ENCODE measurements at places on chromosomes 16 and 17. TPM values are rescaled to one million over a fixed set of nuclear protein-coding genes. Genes with fewer than 3 reads are reported as not detected.
A peak's percentile ranks its signal among the peaks of the same experiment; 100 is the strongest.

The DHX58 gene
- 22.3 TPM for total RNA-seq

DNA sequence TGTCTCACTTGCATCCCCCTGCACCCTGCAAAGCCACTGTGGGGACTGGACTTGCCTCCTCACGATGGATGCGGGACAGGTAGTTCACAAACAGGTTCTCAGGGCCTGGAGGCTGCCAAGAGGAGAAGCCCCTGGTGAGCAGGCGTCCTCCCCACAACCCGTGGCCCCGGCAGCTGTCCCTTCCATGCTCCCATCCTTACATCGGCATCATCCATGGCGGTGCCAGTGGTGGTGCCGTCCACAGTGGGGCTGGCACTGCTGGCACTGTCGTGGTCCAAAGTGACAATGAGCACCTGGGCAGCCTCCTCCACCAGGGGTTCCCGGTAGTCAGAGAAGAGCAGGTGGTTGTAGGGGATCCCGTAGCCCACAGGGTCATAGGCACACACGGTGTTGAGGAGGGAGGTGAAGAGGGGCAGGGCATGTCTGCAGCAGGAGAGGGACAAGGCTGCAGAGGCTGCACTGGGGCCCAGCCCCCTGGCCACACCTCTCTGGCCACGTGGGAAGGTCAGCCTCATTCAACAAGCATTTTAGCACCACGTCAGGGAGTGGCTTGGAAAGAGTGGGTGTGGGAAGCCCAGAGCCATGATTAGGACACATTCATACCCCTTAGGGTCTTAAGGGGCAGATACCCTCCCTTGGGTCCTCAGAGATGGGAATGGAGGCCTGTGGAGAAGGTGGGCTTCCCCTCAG, 12.6 kb downstream of the HID1 start:
- peak; percentile 44 for DNase-seq

The KRT9 gene
- not detected for total RNA-seq

DNA sequence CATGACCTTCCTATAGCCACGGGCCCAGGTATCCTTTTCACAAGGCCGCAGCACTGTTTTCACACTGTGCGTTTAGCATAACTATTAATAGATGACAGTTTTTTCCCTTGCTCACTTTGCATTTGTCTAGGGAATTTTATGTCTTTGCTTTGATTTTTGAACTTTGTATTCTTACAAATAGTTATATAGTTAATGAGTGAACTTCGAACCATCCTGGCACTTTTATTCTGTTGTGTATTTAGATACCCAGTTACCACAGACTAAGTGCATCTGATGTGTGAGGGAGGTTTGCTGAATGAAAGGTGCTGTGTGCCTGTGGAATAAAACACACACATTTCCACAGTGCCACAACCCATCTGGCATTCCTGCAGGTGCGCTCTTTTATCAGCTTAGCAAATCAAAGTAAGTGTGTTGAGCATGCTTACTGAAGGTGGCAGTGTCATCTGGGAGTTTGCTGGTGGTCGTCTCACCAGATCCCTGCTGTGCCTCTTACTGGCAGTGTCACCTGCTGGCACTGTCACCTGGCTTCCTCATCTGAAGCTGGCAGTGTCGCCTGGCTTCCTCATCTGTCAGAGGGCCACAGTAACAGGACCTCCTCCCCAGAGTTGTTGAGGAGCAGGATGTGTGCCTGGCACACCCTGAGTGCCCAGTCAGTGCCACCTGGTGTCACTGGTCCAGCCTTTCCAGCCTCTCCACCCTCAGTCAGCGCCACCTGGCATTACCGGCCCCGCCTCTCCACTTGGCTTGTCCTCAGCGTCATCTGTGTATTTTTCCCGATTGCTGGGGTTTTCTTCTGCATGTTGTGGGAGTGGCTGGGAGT, 37.6 kb downstream of the USP10 start:
- no peak for DNase-seq

- DNase-seq: no peak
Observed at GRCh38 chr16:53433509-53433908, 762 bp upstream of the RBL2 start.

- no peak for DNase-seq
Observed at GRCh38 chr16:73056448-73056847, 8.5 kb upstream of the ZFHX3 start.

The TLCD2 gene
- total RNA-seq: 0.32 TPM

- DNase-seq: no peak
Observed at GRCh38 chr17:14325618-14326167, 24.8 kb downstream of the HS3ST3B1 start.

- peak; percentile 92 for DNase-seq
Observed at GRCh38 chr16:54027062-54027461, 259.5 kb downstream of the IRX3 start.

DNA sequence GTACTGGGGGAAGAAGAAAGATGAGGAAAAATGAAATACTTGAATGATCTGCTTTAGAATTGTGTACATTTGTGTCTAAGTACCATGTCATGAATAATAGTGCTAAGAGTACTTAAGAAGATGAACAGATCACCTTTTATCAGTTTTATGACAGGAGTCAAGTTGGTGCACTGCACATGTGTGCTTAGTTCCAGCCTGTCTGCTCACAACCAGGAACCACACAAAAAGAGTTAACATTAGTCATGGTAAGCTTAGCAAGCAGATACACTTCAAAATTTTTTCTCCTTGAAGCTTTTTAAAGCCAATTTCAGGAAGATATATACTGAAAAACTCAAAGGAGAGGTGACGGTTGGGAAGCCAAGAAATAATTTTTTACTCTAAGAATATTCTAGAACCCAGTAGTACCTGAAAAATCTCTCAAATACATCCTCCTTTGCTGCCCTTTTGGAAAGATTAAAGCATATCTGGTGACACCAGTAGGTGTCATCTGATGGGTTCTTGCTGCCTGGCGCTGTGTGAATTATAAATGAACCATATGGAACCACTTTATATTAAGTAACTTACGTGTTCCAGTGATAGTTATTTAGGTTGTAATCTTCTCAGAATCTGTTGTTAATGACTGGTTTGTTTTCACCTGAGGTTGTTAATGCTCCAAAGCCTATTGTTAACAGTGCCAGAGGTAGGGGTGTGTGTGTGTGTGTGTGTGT, 93.4 kb downstream of the MSI2 start:
- no peak for DNase-seq

The HSD3B7 gene
- total RNA-seq: 7.0 TPM

The ALOXE3 gene
- not detected for total RNA-seq

DNA sequence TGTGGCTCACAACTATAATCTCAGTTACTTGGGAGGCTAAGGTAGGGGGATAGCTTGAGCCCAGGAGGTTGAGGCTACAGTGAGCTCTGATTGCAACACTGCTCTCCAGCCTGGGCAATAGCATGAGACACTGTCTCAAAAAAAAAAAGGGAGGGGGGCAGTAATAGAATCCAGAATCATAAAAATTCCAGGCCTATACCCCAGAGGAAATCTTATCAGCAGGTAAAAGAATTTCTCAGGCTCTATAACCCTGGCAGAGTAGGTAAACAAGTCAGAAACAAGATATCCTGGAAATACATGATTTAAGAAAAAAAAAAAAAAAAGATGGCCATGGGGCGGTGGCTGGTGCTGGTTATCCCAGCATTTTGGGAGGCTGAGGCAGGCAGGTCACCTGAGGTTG, 12.9 kb downstream of the SPAG9 start:
- DNase-seq: no peak

DNA sequence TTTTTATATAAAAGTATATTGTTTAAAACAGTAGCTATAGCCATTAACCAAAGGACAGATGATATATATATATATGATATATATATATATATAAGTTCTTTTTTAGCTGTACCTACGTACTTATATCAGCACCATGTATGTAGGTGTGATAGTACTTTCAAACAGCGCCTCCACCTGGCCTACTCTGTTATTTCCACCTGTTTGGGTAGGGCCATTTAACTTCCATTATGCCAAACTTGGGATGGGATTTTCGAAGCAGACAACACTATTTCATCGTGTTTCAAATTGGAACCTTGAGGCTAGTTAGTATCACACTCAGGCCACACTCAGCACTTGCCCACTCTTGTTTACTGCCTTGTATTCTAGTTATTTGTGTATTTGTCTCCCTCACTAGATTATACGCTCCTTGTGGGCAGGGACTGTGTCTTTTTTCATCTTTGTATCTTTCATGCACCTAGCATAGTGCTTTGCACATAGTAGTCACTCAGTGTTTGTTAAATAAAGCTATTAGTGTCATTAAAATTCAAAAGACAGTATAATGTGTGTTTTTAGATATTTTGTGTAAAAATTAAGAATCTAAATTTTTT, 11.8 kb upstream of the CLTC start:
- no peak for DNase-seq

DNA sequence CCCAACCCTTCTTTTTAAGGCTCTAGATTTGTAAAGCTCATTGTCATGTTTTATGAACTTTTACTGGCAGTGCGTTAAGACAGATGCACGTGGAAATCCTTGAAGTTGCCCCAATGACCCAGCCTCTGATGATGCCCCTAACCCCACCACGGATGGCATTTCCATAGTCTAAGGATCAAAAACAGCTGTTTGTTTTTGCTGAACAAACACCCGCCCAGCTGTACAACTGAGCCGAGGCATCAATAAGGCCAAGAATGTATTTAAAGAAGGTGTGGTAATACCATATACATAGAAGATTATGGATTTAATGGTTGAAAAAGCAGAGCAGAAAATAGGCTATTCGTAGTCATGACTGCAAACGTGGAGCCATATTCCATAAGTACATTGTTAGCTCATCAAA, 83.7 kb downstream of the SALL1 start:
- DNase-seq: no peak

GRCh38 chr16:88440111-88440510, 13.0 kb upstream of the ZFPM1 start:
- no peak for DNase-seq

DNA sequence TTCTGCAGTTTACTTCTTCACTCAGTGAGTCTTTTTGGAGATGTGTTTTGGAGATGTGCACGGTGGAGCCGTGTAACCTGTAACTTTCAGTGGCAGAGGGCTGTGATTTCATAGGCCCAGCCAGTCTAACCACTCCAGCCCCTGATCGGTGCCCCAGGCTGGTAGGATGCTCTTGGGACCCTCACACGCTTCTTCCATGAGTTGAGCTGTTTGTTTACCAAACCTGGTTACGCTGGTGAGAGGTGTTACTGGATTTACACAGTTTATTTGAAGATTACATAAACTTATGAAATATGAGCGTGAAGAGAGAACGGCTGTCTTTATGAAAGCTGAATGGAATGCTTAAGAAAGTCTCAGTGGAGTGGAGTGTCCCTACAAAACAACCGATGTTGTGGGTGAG, 96.7 kb downstream of the CMIP start:
- no peak for DNase-seq

GRCh38 chr17:50184064-50184463, 17.4 kb downstream of the COL1A1 start:
- DNase-seq: no peak

The B4GALNT2 gene
- not detected for total RNA-seq

The OR1F1 gene
- total RNA-seq: not detected

DNA sequence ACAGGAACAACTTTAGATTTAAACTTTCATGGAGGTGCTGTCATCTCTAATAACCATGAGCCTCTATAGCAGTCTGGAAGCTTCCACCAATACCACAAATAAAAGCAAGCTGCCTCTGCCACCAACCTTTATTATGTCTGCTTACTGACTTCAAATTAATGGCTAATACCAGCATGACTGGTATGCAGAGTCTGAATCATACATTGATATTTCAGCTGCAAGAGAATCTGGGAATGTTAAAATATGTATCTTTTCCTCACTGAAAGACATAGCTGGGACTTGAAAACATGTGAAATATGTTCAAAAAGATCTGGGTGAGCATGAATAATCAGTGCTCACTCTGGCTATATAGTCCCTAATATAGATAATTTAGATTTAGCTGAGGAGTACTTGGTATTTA, 488.6 kb downstream of the CDH8 start:
- DNase-seq: no peak

GRCh38 chr16:85601272-85601639, 11.9 kb upstream of the GSE1 start:
- DNase-seq: no peak

DNA sequence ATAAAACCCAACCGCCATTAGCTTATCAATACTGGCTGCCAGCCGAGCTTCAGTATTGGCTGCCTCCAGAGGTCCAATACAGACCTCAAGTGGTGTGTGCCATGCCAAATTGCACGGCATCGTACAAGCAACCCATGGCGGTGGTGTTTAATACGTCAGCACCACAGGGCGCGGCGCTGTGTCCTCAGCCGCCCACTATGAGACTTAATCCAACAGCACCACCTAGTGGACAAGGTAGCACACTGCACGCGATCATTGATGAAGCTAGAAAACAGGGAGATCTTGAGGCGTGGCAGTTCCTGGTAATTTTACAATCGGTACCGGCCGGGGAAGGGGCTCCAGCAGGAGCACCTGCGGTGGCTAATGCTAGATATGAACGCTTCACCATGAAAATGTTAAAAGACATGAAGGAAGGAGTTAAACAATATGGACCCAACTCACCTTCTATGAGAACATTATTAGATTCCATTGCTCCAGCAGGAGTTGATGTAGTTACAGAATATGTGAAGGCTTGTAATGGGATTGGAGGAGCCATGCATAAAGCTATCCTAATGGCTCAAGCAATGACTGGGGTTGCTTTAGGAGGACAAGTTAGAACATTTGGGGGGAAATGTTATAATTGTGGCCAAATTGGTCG, 15.4 kb downstream of the FLYWCH1 start:
- peak; percentile 80 for DNase-seq

- DNase-seq: no peak
Observed at GRCh38 chr16:30655815-30656347, 2.4 kb upstream of the FBRS start.

The MYADML2 gene
- total RNA-seq: not detected

- DNase-seq: no peak
Observed at GRCh38 chr17:48269209-48269608, 160.8 kb downstream of the SKAP1 start.

GRCh38 chr17:82921426-82921825, 81.6 kb upstream of the ZNF750 start:
- no peak for DNase-seq

GRCh38 chr16:22191532-22192260, 14.4 kb upstream of the EEF2K start:
- no peak for DNase-seq

DNA sequence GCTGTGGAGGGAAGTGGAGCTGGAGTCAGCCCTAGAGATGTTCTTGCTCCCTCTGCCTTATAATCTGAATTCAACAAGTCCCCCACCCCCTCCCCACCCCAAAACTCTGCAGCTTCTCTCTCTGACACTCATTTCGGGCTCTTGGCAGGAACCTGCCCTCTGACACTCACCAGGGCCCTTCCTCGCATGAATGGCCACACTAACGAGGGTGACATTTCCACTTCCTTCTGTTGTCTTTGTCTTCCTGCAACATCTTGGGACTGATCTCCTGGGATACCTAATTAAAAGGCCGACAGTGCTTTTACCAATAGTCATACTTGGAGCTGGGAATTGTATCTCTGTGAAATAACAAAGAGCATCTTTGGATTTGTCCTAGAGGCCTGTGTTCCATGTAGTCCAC, 106.9 kb upstream of the PIRT start:
- no peak for DNase-seq

- DNase-seq: no peak
Observed at GRCh38 chr17:49457564-49458535, 37.2 kb upstream of the NGFR start.

The HGS gene
- total RNA-seq: 52.4 TPM
